ENCODE measurements at places on chromosomes 11 and 22.

DNA sequence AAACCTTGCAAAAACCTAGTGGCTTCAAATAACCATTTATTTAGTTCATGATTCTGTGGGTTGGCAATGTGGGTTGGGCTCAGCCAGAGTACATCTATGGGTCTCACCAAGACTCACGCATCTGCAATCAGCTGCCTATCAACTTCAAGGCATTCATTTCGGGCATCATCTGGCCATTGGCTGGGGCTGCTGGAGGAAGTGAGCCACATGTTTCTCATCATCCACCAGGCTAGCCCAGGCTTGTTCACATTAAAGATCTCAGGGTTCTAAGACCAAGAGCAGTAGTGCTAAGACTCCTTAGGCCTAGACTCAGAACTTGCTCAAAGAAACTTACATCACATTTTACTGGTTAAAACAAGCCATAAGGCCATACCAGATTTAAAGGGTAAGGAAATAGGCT lies 478.9 kb upstream of the ARHGAP42 start:
- DNase-seq: no peak

- DNase-seq: no peak
These were observed 51.8 kb upstream of the LIN7C start for GRCh38 chr11:27558401-27558800.

GRCh38 chr11:42329929-42330565 lies 870.6 kb upstream of the LRRC4C start:
- no peak for DNase-seq

GRCh38 chr11:69352715-69353319 lies 58.9 kb downstream of the MYEOV start:
- DNase-seq: peak; percentile 48

DNA sequence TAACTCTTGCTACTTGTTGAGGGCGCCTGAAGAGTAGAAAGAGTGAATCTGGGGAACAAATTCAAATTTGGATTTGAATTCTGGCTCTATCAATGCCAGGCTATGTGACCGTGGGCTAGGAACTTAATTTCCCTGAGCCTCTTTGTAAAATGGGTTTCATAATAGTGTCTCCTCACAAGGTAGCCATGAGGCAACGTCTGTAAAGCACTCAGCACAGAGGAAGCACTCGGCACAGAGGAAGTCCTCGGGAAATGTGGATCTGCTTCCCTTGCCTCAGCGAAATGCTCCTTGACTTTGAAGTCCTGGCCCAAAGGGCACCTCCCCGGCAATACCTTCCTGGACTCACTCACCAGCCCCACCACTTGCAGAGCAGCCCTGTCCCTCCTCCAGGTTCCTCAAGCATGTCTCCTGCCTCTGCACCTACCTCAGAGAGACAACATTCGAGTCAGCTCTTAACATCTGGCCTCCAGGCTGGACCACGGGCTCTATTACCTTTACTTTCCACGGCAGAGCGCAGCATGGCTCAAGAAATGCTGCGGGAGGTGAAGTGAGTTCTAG lies 17.7 kb downstream of the CD6 start:
- no peak for DNase-seq

GRCh38 chr11:733072-733471 lies 14.2 kb upstream of the TALDO1 start:
- DNase-seq: no peak

- DNase-seq: no peak
These were observed 39.2 kb downstream of the KMT5B start for GRCh38 chr11:68173926-68174325.

DNA sequence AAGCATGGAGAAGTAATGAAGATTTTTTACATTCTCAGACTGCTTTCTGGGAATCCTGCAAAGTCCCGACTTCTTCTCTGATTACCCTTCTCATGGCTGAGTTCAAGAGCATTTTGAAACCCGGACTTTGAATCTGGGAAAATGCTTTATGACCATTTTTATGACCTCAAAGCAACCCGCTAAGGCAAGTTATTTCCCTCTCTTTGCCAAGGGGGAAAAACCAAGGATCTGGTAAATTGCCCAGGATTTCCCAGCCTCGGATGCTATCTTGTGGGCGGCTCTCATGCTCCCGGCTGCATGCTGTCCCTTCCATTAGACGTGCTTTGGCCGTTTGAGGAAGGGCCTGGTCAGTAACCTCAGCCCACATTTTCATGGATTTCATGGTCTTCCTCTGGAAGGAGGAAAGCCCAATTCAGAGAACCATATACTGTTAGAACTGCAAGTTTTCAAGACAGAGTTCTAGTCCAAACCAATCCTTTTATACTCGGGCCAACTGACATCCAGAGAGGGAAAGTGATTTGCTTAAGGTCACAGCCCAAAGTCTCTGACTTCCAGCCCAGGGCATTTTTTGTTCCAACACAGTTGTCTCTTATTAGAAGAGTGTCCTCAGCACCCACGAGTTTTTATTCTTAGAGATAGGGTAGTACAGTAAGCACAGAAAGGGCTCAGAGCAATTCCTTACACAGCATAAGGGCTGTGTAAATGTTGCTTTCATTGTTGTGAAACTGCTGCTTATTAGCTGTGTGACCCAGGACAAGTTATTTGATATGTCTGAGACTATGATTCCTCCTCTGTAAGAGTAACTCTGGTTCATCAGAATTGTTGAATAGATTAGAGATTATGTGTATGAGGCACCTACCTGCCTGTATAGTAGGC lies 77.4 kb downstream of the NAV2 start:
- peak; percentile 68 for DNase-seq

GRCh38 chr22:40853961-40854360 lies 2.5 kb downstream of the ST13 start:
- DNase-seq: no peak

DNA sequence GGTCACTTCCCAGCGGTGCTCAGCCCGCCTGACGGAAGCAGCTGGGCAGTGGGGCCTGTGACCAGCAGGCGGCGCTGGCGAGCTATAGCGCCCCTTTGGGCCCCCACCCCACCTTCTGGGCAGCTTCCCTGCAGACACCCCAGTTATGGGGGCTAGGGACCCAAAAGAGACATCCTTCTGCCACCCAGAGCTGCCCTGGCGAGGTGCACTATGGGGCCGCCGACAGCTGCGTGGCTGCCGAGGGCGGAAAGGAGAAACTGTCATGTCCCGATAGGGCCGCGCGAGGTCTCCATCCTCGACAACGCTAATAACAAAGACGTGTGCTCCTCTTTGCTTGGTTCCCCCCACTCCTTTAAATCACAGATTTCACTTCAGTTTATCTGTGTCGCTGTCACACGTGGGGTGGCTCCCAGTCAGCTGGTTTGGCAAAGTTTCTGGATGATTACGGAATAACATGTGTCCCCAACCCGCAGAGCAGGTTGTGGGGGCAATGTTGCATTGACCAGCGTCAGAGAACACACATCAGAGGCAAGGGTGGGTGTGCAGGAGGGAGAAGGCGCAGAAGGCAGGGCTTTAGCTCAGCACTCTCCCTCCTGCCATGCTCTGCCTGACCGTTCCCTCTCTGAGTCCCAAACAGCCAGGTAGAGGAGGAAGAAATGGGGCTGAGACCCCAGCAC lies 673 bp upstream of the MYO7A start:
- peak; percentile 68 for DNase-seq

- DNase-seq: no peak
These were observed 2.8 kb downstream of the CORO1B start for GRCh38 chr11:67440229-67441097.

GRCh38 chr11:125990244-125990643 lies 44.4 kb downstream of the VSIG10L2 start:
- no peak for DNase-seq

DNA sequence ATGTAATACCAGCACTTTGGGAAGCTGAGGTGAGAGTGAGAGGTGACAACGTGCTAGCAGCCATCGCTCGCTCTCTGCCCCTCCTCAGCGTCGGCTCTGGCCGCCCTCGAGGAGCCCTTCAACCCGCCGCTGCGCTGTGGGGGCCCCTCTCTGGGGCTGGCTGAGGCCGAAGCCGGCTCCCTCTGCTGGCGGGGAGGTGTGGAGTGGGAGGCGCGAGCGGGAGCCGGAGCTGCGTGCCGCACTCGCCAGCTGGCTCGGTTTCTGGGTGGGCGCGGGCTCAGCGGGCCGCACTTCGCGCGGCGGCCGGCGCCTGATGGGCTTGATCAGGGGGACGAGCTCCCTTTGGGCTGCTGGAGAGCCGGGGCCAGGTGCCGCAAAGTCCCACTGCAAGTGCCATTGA lies 98.9 kb upstream of the UBASH3B start:
- DNase-seq: peak; percentile 8

DNA sequence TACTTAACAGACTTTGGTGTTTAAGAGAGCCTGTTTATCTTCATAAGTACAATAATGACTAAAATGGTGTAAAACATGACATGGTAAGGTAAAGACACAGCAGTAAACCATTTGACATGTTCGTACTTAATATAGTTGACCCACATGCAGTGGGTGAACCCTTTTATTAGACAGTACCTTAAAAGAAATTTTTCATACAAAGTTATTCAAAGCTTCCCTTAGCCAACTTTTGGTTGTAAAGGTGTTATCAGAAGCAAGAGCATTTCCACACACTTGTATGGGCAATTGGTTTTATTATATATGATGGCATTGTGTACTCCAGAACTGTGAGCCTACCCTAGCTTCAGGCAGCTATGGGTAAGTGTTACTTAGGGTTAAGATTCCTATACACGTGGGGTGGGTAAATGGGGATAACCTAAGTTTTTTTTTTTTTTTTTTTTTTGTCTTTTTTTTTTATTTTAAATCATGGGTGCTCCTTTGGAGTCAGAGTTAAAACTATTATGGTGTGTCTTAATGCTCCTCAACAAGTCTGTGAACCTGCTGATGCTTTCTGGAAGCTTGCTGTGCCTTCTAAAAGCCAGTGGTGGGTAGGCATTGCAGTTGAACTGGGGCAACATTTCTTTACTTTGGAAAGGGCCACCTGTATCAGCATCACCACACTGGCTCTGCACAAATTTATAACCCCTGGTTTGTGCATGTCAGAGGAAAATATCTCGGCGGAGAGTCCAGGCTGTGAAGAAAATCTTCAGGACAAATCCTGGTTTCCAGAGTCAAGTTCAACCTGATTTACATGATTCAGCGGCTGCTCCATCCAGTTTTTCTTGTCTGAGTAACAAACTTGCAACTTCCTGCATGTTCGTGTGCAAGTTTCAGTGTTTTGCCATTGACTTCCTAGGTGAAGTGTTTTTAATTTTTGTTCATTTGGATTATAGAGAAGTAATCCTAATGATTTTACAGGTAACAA lies 3.3 kb downstream of the PCF11 start:
- DNase-seq: peak; percentile 32

DNA sequence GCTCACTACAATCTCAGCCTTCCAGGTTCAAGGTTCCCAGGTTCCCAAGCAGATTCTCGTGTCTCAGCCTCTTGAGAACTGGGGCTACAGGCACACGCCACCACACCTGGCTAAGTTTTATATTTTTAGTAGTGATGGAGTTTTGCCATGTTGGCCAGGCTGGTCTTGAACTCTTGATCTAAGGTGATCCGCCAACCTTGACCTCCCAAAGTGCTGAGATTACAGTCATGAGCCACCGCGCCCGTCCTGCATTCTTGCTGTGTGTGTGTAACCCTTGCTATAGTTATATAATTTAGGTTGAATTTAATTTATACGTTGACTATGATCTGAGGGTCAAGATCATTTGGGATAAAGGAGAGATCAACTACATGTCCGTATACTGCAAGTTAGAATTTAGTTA lies 29.3 kb upstream of the ROBO3 start:
- no peak for DNase-seq

DNA sequence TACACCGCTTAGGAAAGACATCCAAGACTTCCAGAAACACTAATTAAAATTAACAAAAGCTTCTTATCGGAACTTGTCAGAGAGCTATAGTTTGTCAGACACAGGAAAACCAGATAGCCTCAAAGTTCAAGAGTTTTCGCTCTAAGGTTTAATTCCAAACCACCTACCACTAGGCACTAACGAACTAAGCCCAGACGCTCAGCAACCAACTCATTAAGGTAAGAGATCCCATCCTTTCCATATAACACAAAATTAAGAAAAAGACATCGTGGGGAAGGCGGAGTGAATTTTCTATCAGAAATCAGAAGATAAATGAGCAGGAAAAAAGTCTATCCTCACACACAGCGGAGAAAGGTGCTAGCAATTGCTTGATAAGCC lies 382 bp downstream of the IMMP1L start:
- DNase-seq: no peak

DNA sequence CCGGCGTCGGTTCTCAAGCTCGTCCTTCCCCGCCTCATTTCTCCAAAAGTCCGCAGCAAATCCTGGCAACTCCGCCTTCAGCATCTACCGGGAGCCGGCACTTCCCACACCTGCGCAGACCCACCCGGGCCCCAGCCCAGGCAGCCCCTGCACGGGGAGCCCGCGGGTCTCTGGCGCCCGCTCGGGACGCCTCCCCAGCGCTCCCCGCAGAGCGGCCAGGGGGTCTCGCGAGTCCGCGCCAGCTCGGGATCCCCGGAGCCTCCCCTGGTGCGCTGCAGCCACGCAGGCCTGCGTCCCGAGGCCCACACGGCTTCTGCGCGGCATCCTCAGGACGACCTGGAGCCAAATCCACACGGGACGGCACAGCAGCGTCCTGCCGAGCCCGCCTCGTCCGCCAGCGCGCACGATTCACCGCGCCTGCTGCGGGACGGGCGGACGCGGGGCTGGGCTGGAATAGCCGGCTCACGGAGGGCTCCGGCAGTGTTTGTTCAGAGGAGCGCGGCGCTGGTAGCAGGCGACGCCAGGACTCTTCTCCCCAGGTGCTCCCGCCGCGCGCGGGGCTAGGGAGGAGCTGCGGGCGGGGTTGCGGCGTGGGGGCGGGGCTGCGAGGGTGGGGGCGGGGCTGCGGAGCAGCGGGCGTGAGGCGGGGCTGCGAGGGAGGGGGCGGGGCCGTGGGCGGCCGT lies 816 bp upstream of the PHRF1 start:
- DNase-seq: no peak

- DNase-seq: no peak
These were observed 153.4 kb downstream of the CCDC34 start for GRCh38 chr11:27209562-27210005.

GRCh38 chr11:122625976-122626665 lies 29.4 kb upstream of the UBASH3B start:
- DNase-seq: no peak

DNA sequence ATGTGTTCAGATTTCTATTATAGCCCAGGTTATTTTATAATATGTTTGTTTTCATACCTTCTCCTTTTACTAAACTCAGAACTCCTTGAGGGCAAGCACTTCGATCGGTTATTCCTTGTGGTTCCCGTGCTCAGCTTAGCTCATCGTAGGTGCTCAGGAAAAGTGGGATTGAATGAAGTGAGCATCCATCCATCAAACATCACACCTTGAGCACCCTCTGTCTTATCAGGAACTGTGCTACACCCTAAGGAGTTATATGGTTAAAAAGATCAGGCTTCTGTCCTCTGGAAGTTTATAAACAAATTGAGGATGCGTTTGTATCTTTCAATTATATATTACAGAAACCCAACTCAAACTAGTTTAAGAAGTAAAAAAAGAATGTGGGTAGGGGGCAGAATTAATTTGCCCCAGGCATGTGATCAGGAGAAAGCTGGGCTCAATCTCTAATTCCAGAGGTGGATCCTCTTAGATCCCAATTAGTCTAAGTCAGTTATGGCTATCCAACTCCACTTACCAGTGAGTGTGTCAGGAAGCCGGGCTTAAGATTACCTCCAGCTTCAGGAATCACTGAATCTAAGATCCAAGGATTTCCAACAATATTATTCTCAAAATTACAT lies 59.9 kb upstream of the RRAS2 start:
- no peak for DNase-seq

GRCh38 chr11:22703040-22703439 lies 36.6 kb downstream of the GAS2 start:
- no peak for DNase-seq

GRCh38 chr11:105203569-105204240 lies 64.1 kb upstream of the CARD18 start:
- no peak for DNase-seq
